Memory B cell (primary cell): ENCODE measurements at places on chromosomes 2 and 18.

- no peak for DNase-seq
Measured at GRCh38 chr2:215362562-215362904, 50.7 kb downstream of the ATIC start.

DNA sequence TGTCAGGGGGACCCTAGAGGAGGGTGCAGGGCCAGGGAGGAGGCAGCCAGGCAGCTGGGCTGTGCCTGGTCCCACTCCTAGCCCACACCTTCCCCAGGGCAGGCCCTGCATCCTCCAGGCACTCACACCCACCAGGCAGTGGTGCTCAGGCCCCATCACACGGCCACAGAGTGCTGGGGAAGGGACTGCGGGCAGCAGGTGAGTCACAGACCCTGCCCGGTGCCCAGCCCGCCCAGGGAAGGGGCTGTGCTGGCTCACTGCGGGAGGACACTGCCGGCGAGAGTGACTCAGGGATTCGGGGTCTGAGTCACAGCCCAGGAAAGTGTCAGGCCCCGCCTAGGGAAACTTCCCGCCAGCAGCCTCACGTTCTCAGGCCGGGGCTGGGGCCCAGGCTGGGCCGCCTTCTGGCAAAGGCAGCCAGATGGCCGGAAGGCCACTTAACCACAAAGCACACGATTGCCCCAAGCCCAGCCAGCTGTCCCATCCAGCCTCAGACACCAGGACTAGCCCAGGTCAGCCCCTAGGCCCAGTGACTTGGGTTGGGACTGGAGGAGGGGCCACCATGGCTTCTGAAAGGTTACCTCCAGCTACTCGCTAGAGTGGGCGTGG, 42.2 kb downstream of the BIN1 start:
- DNase-seq, result no peak

DNA sequence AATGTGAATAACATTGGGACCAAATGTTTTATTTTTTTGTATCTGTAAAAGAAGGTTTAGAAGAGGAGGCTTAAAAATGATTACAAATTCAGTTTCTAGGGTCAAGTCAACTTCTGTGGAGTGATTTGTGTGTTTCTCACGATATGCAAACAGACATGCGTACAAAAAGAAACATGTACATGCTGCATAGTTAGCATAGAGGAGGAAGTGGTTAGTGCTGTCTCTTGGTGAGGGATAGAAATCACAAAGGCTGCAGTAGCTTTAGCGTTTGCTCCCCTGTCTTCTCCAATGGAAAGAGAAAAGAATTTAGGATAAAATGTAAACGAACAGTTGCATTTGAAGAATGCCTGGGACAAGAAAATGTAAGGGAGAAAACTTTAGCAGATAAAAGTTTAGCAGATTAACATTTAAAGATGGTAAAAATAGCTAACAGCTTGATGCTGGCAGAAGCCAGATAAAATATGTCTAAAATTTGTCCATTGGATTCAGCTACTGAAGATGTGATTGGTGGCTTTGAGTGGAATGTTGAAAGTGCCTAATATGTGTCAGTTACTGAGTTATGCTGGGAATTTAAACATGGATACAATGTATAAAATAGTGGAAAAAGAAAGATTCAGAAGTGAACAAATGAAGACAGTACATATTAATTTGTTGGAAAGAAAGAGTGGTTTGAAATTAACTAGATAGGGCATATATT, 44.9 kb downstream of the MALT1 start:
- DNase-seq, result no peak

DNA sequence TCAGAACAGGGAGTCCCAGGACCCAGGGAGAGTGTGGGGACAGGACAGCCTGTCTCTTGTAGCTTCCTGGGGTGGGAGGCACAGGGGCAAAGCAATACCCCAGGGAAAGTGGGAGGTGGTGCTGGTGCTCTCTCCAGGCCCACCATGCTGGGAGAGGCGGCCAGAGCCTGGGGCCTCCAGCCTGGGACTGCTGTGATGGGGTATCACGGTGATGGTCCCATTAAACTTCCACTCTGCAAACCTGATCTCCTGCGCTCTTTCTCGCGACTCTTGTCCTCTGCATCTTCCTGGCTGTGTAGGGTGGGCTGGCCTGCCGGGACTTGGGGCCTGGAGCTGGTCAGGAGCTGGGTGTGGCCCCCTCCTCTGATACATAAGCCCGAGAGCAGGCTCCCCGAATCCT, 8.0 kb upstream of the CAPN10 start:
- no peak for DNase-seq

DNA sequence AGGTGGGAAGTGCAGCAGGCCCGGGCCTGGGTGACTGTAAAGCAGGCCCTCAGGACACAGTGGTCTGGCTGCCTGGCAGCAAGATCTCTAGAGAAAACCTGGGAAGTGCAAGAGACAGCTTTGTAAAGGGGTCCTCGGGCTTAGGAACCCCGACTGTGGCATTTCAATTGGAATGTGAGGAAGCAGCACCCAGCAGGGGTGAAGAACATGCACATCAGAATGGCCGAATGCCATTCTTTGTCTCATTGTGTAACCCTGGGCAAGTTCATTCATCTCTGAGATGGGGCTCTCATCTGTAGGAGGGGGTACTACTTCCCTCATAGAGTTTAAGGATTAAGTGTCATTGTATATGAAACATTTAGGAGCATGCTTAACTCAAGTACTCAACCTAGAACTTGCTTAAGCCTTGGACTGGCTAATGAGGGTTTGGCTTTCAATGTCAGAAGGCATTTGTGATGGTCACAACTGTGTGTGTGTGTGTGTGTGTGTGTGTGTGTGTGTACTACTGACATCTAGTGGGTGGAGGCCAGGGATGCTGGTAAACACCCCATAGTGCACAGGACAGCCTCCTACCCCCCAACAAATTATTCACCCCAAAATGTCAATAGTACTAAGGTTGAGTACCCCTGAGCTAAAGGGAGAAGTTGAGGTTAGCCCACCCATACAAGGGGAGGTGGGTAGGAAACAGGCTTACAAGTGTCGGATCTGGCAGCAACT, 29.3 kb downstream of the MEX3C start:
- DNase-seq, result no peak

GRCh38 chr2:118668431-118669424, 178.7 kb downstream of the EN1 start:
- no peak for DNase-seq

DNA sequence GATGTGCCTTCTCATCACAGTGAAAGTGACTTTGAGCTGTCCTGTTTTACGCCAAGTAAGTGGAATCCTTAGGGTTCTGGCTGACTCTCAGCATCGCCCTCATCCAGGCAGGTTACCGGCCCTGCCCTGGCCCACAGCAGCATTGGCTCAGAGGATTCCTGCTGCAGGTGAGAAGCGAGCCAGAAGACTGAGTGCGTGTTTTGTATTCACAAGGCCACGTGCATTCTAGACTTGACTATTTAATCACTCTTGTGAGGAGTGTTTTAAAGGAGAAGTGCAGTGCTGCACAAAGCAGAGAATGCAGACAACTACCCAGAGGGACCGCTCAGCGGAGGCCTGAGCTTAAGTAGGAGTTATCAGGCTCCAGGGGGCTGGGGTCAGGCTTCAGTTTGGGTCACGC, 48.3 kb downstream of the LAMA3 start:
- no peak for DNase-seq

GRCh38 chr2:195322324-195322723, 334.7 kb upstream of the SLC39A10 start:
- DNase-seq, result no peak
